Inflammatory macrophage (primary cell): ENCODE measurements at places on chromosomes 1 and 21.

DNA sequence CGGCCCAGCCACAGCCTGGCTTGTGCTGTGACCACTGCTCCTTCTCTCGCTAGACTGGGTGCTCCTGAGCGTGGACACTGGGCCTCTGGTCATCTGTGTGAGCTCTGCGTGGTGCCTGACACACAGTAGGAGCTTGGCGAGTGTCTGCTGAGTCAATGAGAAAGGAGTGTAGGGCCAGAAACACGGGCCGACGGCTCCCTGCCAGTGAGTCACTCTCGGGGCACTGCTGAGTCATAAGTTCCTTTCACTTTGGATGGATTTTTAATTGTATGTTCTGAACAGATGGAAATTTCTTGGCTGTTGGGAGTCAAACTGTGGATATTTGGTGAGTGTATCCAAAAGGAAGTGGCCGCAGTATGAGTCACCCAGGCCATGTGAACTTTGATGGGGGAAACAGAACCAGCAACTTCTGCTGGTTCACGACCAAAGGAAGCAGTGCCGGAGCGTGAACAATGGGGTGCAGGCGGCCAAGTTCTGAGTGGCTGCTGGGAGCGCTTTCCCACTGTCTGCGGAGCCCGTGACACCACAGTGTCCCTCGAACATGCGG, 41.0 kb upstream of the COL18A1 start:
- peak; percentile 58 for DNase-seq

DNA sequence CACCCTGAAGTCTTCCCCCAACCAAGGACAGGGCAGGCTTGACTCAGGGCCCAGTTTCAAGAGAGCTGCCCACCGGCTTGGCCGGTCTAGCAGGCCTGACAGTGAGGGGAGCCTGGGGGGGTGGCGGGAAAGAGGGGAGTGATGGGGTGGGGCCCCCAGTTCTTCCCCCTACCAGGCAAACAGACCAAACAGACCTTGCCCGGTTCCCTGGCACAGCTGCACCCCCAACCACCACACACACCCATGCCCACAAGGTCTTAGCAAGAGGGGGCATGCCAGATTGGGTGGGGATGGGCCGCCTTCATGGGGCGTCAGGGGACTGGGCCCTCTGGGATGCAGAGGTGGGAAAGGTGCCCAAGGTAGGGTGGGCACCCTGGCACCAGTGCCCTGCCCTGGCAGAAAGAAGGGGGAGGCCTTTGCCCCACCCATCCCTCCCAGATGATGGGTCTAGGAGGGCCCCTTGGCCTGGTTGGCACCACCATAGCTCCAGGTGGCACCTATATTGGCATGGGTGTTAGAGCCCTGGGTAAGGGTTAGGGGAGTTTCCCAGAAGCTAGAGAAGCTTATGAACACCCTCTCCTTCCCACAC, 8.9 kb downstream of the ZBTB7B start:
- no peak for DNase-seq

GRCh38 chr1:23407016-23407630, 17.4 kb downstream of the TCEA3 start:
- DNase-seq: no peak

- peak; percentile 77 for DNase-seq
These were observed 12.7 kb downstream of the INSL5 start for GRCh38 chr1:66788231-66788939.

DNA sequence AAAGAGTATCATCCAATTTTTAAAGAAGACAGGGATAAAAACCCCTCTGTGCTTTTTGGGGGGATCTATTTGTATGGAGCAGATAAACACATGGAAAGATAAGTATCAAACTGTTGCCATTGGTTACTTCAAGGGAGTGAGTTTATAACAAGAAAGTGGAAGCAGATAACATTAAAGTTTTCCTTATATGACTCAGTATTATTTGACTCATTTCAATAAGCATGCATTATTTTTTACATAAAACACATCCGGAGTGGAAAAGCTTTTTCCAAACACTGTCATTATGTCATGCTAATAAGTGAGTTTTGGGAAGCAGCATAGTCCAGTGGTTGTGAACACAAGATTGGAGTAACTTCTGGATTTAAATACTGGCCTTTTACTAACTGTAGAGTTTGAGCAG, 452.2 kb downstream of the LTN1 start:
- DNase-seq: no peak

DNA sequence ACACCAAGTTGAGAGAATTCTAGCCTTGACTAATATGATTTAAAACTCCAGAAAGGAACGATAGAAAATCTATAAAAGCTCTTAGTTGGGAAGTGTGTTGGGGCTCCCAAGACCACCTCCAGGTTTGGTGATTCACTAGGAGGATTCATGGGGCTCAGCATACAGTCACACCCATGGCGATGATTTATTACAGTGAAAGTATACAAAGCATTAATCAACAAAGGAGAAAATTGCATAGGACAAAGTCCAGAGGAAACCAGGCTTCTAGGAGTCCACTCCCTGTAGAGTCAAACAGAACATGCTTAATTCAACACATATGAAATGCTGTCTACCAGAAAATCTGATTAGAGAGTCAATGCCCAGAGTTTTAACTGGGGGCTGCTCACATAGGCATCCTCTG, 4.8 kb downstream of the CDCA8 start:
- DNase-seq: no peak

DNA sequence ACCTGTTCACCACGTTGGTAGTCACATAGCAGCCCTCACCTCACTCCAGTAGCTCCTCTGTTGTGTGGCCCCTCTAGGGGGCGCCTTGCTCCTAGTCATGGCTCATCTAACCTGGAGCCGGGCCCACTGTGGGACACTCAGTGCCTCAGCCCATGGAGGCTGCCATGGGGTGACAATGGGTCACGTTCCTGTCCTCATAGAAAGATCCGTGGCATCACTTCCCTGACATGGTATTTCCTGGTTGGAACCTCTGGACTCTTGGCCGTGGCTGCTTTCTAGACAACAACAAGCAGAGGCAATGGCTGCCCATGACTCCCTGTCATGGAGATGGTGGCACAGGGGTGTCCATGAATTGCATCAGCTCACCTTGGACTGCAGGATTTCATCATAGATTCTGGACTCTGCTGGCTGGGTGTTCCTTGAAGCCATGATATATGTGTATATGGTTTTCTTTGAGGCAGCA, 27.5 kb upstream of the SLAMF6 start:
- DNase-seq: no peak

- DNase-seq: no peak
These were observed 396.0 kb downstream of the LRRIQ3 start for GRCh38 chr1:73801912-73802429.

DNA sequence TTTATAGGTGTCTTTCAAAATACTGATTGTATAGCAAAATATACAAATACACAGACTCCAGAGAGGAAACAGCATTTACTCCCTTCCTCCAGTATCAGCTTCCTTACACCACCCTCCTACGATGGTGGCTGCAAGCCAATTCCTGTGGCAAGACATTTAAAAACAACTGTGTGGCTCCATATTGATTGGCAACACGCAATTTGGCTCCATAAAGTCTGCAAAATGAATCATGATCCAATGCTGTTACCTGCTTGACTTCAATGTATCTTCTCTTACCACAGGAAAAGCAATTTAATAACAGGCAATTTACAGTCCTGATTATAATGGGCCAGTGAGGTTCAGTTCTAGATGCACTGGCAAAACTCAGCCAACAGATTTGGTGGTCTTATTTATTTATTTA, 19.7 kb upstream of the ATP6V1G3 start:
- DNase-seq: peak; percentile 74

- no peak for DNase-seq
These were observed 21.8 kb downstream of the POFUT2 start for GRCh38 chr21:45265721-45266517.
